Vagina (tissue), 2 donors: ENCODE measurements at places on chromosomes 1 and 21.

- no peaks in the 10 kb centered on the region for H3K27me3 ChIP-seq
- H3K27ac ChIP-seq: no peak overlapping the region
- H3K4me3 ChIP-seq: no peak overlapping the region
- H3K4me1 ChIP-seq: no peaks in the 10 kb centered on the region
- no peaks in the 10 kb centered on the region for H3K36me3 ChIP-seq
These were observed 213.7 kb downstream of the LRRC40 start for GRCh38 chr1:69991644-69992043.

DNA sequence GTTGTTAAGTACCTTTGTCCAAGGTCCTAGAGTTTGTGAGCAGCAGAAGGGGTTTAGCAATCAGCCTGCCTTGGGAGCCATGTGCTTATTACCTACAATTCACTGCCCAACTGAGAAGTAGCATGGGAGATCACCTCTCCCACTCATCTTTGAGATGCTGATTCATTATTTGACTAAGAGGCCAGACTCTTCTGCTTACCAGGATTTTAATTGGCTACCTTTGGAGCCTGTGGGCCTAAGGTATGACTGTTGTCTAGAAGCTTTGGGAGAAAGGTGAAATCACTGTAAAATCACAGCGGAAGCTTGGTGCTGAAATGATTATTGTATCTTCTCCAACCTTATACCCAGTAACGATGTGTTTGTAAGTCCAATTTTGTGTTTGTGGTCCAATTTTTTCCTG is 213.4 kb downstream of the ST6GALNAC3 start:
- no peak for DNase-seq
- no peaks in the 10 kb centered on the region for H3K36me3 ChIP-seq
- H3K27ac ChIP-seq: no peak overlapping the region

GRCh38 chr1:237032029-237032428 is 10.0 kb upstream of the RYR2 start:
- DNase-seq: no peak
- H3K4me3 ChIP-seq: no peak overlapping the region
- H3K4me1 ChIP-seq: peaks cover 7% of the 10 kb centered on the region
- no peak overlapping the region for H3K27ac ChIP-seq
- no peaks in the 10 kb centered on the region for H3K27me3 ChIP-seq
- no peaks in the 10 kb centered on the region for H3K36me3 ChIP-seq

DNA sequence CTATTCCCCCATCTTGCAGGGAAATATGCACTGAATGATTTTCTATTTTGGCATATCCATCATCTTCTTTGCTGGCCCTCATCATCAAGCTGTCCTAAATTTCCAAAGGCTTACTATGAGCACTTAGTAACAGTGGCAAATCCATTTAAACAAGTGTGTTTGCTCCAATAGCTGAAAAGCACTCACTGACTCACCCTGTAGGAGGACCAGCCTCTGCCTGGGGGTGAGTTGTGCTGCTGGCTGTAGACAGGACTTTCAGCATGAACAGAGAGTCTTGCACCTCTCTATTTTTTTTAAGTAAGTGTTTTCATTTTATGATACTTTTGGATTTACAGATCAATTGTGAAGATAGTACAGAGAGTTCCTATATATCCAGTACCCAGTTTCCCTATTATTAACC is 97.3 kb downstream of the SLC35F3 start:
- H3K4me1 ChIP-seq: no peaks in the 10 kb centered on the region
- no peaks in the 10 kb centered on the region for H3K27me3 ChIP-seq
- H3K36me3 ChIP-seq: no peaks in the 10 kb centered on the region
- H3K27ac ChIP-seq: no peak overlapping the region
- no peak for DNase-seq

- no peak overlapping the region for H3K4me3 ChIP-seq
- H3K27me3 ChIP-seq: no peaks in the 10 kb centered on the region
- DNase-seq: no peak
- H3K27ac ChIP-seq: no peak overlapping the region
- no peaks in the 10 kb centered on the region for H3K36me3 ChIP-seq
- peaks cover 5% of the 10 kb centered on the region for H3K4me1 ChIP-seq
These were observed 49.0 kb downstream of the MAGI3 start for GRCh38 chr1:113439277-113439670.
